ENCODE measurements at places on chromosomes 6 and 20. TPM values are rescaled to one million over a fixed set of nuclear protein-coding genes. Genes with fewer than 3 reads are reported as not detected.

- no peak for DNase-seq
- no peaks in the 10 kb centered on the region for H3K36me3 ChIP-seq
- H3K4me1 ChIP-seq, result peaks cover 4% of the 10 kb centered on the region
- H3K27ac ChIP-seq, result no peak overlapping the region
Observed at GRCh38 chr6:71334768-71335167, 46.2 kb downstream of the OGFRL1 start.

DNA sequence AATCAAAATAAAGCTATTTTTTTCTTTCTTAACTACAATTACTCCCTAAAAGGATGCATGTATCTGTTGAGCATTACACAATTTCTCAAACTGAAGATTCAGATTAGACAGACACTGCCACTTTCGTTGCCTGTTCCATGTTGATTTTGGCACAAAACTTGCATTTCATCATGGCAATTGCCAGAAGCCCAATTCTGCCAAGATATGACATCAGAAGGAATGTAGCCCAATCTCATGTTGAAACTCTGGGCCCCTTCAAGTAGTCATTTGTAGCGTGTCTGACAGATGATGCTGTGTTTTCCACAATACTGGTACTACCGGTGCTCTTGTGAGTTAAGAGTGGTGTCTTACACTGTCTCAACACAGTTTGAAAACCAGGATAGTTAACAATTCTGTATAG lies 705.4 kb downstream of the PTPRT start:
- no peaks in the 10 kb centered on the region for H3K27me3 ChIP-seq
- peak overlapping the region; percentile 68 for H3K27ac ChIP-seq
- no peak for DNase-seq
- H3K4me1 ChIP-seq, result peaks cover 23% of the 10 kb centered on the region

- no peak for DNase-seq
- H3K27me3 ChIP-seq, result no peaks in the 10 kb centered on the region
- no peak overlapping the region for H3K4me3 ChIP-seq
Observed at GRCh38 chr20:4401601-4402000, 320.1 kb upstream of the PRND start.

GRCh38 chr6:25137916-25138232 lies 141.3 kb upstream of the CARMIL1 start:
- no peaks in the 10 kb centered on the region for H3K27me3 ChIP-seq
- no peaks in the 10 kb centered on the region for H3K36me3 ChIP-seq
- H3K4me3 ChIP-seq, result peak overlapping the region; percentile 43
- DNase-seq, result no peak
- H3K4me1 ChIP-seq, result peaks cover 32% of the 10 kb centered on the region

- H3K4me3 ChIP-seq, result no peak overlapping the region
- no peaks in the 10 kb centered on the region for H3K36me3 ChIP-seq
Observed at GRCh38 chr20:31894980-31895675, 24.7 kb downstream of the TTLL9 start.

GRCh38 chr20:47502271-47503239 lies 868 bp downstream of the NCOA3 start:
- H3K27ac ChIP-seq, result peak overlapping the region; percentile 94
- no peaks in the 10 kb centered on the region for H3K27me3 ChIP-seq
- no peak for DNase-seq
- peaks cover 31% of the 10 kb centered on the region for H3K4me1 ChIP-seq
- H3K36me3 ChIP-seq, result no peaks in the 10 kb centered on the region

- no peak overlapping the region for H3K4me3 ChIP-seq
- H3K4me1 ChIP-seq, result peaks cover 30% of the 10 kb centered on the region
- H3K36me3 ChIP-seq, result no peaks in the 10 kb centered on the region
- H3K27me3 ChIP-seq, result no peaks in the 10 kb centered on the region
- no peak for DNase-seq
Observed at GRCh38 chr6:116314218-116314617, 34.5 kb upstream of the TSPYL1 start.

GRCh38 chr6:3321042-3321441 lies 62.3 kb downstream of the PSMG4 start:
- no peaks in the 10 kb centered on the region for H3K27me3 ChIP-seq
- H3K4me1 ChIP-seq, result peaks cover 10% of the 10 kb centered on the region
- H3K36me3 ChIP-seq, result peaks cover 4% of the 10 kb centered on the region
- DNase-seq, result no peak

The OPRL1 gene
- 0.45 TPM for total RNA-seq

The GSTA2 gene
- not detected for total RNA-seq

The SYCP2 gene
- total RNA-seq, result 1.8 TPM

The SLC13A3 gene
- 1.1 TPM for total RNA-seq

All from suprapubic skin (tissue), 4 donors.